ENCODE measurements at places on chromosomes 3 and 15.

- no peak for DNase-seq
These were observed 259.1 kb downstream of the OPA1 start for GRCh38 chr3:193851941-193852674.

- peak; percentile 41 for DNase-seq
These were observed 40.1 kb upstream of the TAFA4 start for GRCh38 chr3:68972358-68972979.

GRCh38 chr15:67144609-67145311 lies 79.4 kb downstream of the SMAD3 start:
- DNase-seq, result no peak

DNA sequence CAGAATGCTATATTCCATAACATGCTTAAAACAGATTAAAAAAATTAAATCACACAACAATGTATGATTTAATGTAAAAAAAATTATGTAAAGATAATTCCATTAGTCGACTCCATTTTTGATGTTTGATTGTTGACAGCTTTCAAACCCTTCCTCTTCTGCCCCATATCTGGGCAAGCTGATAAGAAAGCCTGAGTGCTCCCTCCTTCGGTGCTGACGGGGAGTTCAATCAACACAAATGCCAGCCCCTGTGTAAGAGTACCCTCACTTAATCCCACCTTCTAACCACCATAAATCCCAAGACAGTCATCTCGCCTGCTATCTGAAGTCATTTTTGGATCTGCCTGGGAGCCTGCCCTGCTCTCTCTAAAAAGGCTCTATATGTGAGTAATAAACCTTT lies 59.8 kb upstream of the IP6K2 start:
- no peak for DNase-seq

GRCh38 chr15:66851311-66852063 lies 149.5 kb downstream of the SMAD6 start:
- peak; percentile 69 for DNase-seq

DNA sequence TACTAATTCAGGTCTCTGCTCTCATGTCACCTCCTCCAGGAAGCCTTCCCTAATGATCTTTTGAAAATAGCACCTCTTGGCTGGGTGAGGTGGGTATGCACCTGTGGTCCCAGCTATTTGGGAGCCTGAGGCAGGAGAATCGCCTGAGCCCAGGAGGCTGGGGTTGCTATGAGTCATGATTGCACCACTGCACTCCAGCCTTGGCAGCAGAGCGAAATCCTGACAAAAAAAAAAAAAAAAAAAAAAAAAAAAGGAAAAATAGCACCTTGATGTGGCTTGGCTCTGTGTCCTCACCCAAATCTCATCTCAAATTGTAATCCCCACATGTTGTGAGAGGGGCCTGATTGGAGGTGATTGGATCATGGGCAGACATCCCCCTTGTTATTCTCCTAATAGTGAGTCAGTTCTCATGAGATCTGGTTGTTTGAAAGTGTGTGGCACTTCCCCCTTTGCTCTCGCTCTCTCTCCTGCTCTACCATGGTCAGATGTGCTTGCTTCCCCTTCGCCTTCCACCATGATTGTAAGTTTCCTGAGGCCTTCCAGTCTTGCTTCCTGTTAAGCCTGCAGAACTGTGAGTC lies 11.2 kb upstream of the RNU6-1 start:
- no peak for DNase-seq

- DNase-seq, result no peak
These were observed 581 bp downstream of the IP6K1 start for GRCh38 chr3:49785565-49786356.

GRCh38 chr3:71444028-71444860 lies 139.3 kb downstream of the FOXP1 start:
- DNase-seq, result no peak

GRCh38 chr3:43378066-43378935 lies 92.0 kb downstream of the SNRK start:
- DNase-seq, result no peak

- no peak for DNase-seq
These were observed 476.6 kb downstream of the FHIT start for GRCh38 chr3:60774617-60775016.
